ENCODE measurements at places on chromosomes 12 and 14.

DNA sequence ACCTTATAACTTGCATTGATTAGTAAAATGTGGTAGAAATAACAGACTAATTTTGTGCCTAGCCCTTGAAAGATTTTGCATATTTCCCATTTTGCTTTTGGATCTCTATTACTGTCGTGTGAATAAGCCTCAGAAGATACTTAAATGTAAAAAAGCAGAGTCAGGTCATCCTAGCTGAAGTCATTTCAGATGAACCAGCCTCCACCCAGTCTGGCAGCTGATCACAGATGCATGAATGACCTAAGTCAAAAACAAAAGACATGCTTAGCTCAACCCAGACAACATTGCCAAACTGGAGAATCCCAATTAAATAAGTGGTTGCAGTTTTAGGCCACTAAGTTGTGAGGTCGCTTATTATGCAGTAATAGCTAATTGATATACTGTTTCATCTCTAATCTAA is 349.9 kb downstream of the C12orf50 start:
- no peak for DNase-seq

DNA sequence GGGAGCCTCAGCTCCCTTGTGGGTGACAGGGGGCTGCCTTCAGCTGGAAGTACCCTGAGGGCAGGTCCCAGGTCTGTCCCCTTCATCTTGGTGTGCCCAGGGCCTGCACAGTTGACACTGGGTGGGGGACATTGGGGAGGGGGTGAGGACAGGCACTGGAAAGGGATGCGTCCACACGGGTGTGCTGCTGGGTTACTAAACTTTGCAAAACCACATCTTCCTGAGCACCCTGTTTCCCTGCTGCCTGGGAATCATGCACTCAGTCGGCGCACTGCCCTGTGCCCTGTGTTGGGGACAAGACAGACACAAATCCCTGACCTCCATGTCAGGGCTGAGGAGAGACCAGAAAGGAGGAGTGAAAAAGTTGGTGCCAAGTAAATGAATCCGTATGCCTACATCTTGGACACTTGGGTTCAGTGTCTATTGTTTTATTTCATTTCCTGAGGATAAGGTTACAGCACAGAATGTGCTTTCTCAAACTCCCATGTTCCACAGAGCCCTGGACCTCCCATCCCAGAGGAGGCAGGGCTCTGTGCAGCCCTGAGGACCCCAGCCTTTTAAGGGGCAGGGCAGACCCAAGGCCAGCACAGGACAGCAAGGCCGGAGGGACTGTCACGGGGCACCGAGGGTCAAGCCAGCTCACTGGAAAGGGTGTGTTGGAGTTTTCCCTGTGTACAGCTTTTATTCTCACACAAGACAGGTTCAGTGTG is 2.9 kb upstream of the SLC25A29 start:
- no peak for DNase-seq

- no peak for DNase-seq
Measured at GRCh38 chr14:98901511-98902205, 370.3 kb downstream of the BCL11B start.

GRCh38 chr14:104746071-104746545 is 6.8 kb upstream of the SIVA1 start:
- DNase-seq = no peak

DNA sequence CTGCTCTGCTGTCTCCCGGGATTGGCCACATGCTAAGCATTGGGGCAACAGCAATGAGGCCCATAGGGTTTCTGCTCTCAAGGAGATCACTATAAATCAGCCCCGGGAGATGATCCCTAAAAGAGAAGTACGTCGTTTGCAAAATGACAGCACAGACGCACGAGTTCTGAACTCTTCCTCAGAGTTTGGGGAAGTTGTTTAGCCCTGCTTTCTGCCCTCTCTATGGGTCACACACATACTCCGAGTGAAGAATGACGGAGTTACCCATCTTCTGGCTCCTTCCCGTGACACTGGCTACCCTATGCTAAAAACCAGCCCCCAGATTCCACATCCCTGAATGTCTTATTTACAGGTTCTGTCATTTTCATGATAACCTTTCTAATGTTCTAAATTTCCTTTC is 258.0 kb upstream of the PLEKHG7 start:
- no peak for DNase-seq

Data from stimulated activated CD4-positive, alpha-beta T cell treated with anti-CD3 and anti-CD28 coated beads, Interleukin-15, amount 100 ng/mL, for 1 hour (primary cell).